Amygdala (tissue), 56 donors: ENCODE measurements at places on chromosomes 3 and 15.

DNA sequence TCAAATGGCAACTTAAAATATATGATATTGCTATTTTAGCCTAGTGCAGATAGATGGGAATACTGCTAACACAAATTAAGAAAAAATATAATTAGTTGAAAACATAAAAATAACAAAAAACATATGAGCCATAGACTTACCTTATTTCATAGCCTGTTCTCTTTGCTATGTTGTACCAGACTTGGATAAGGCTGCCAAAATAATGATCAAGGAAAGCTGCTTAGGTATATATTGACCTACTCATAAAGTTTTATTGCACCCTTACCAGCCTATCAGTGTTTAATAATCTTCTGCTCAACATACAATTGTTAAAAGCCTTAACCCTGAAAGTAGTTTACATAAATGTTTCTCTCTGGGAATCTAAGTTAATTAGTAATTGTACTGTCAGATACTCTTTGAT lies at the start of gene SI:
TSS of gene SI (minus strand) at position 204 of the 400 bp plus-strand sequence. CDS start 2,484 bp downstream, outside the sequence.
- DNase-seq: no peak

GRCh38 chr3:178223876-178224275 lies 312.4 kb upstream of the KCNMB2 start:
- no peak for DNase-seq

GRCh38 chr3:10983219-10983916 lies 9.2 kb upstream of the SLC6A1 start:
- no peak for DNase-seq

- DNase-seq: no peak
Observed at GRCh38 chr3:41710646-41711388, 251.1 kb downstream of the ULK4 start.

DNA sequence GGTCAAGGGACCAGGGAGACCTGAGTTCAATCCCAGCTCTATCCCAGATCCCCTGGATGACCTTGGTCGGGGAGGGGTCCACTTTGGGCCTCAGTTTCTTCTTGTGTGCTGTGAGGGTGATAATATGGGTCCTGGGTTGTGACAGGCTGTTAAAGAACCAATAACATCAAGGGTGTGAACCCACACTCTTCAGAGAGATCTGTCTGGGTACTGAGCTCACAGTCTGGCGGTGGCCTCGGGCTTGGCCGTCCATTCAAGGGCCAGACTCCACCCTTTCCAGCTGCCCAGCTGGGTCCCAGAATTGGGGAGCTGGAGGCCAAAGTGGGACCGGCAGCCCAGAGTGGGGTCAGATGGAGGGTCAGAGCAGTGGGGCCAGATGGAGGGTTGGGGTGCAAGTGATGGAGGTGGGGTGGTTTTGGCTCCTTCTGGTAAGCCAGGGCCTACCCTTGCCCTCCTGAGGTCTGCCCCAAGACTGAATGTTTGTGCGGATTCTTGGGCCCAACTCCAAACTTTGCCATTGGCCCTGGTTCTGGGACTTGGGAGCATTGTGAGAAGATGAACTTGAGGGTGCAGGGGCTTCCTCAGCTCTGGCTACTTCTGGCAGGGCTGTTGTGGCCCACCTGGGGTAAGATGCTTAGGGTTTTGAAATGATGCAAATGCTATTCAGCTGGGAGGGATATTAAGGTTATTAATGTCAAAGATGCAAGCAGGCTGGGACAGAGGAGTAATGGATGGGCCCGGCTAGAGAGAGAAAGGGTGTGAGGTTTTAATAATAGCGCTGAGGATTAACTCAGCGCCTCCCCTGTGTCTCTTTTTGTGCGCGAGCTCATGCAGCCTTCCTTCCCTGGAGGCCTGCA lies 1.5 kb downstream of the CORO2B start:
- DNase-seq: no peak

DNA sequence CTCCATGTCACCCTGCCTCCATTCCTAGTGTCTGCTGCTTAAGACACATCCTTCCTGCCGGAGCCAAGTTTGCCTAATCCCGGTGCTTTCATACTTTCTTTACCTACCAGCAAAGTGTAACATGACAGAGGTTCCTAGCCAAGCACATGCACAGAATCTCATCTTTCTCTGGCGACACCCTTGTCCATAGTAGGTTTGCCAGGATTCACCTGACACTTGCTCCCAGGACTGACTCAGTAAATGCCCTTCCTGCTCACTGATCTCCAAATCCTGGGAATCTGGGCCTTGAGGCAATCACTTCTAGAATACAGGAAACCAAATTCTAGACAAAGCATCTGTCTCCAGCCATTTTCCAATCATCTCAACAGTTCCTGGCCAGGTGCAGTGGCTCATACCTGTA lies 10.2 kb upstream of the NR2E3 start:
- no peak for DNase-seq

DNA sequence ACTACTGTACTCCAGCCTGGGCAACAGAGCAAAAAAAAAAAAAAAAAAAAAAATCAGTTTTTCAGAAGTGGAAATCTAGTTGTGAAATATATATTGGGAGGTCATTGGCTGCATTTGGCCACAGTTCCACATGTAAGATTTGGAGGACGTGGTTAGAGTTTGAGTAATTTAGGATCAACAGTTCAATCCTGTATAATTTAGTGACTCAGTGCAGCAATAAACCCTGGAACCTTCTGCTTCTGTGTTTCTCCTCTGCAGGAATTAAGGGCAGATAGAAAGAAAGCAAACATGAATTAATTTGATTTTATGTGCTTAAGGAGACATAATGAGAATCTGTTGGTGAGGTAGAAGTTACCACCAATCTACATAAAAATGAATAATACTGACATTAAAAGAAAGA lies 347.0 kb downstream of the PTPRG start:
- DNase-seq: no peak

DNA sequence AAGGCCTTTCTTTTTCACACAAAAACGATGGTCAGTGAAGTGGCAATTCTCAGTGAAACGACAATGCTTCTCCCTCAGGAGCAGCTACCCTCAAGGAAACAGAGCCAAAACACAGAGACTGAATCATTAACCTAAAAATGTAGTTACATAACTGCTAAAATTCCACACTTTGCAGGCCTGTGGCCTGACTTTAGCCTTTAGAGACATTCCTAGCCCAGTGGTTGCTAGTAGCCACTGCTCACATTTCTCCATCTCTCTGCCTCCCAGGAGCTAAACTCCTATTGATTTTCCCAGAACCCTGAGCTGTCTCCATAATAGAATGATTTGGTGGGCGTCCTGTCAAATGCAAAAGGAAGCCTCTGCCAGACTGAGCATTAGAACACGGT lies 630.1 kb upstream of the KCNMB2 start:
- no peak for DNase-seq
